ENCODE measurements at places on chromosomes 2 and 18. TPM values are rescaled to one million over a fixed set of nuclear protein-coding genes. Genes with fewer than 3 reads are reported as not detected.

GRCh38 chr2:232139786-232140562 is 178.5 kb downstream of the DIS3L2 start:
- no peak for DNase-seq

GRCh38 chr2:73260338-73260984 is 23.8 kb downstream of the FBXO41 start:
- DNase-seq, result no peak

The CRYBA2 gene
- polyA plus RNA-seq, result not detected

The POTEC gene
- polyA plus RNA-seq, result not detected

DNA sequence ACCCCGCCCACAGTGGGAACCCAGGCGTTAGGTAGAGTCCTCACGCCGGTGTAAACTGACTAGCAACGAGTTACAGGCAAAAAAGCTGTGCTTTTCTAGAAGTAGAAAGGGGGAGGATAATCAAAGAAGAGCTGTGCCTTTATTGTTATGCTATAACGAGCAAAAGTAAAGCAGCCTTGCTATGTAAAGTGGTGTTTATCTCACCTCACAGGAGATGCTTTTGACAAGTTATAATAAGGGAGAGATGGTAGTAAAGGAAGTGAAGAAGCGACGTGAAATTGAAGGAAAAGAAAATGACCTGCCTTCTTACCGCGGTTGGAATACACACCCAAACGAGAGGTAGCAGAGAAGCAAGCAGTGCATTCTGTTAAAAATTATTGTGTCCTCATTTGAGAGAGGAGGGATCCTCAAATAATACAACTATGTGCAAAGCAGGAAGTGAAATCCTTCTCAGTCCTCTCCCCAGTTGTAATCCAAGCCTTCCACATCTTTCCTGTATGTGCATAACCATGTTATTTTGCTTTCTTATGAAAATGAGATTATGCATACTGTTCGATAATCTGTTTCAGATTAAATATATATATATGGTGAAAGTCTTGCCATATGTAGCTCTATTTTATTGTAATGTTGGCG is 962 bp downstream of the TANK start:
- peak; percentile 7 for DNase-seq

- DNase-seq, result no peak
Observed at GRCh38 chr2:146450131-146450530, 1394.7 kb upstream of the ACVR2A start.

The DUSP2 gene
- 8.9 TPM for polyA plus RNA-seq

The TFCP2L1 gene
- polyA plus RNA-seq, result 0.14 TPM

GRCh38 chr2:136171223-136171622 is 53.3 kb upstream of the CXCR4 start:
- no peak for DNase-seq

- DNase-seq, result no peak
Observed at GRCh38 chr18:23550898-23551297, 35.4 kb downstream of the NPC1 start.

The KIF3C gene
- not detected for polyA plus RNA-seq

GRCh38 chr2:238916875-238917590 is 69.1 kb downstream of the TWIST2 start:
- no peak for DNase-seq
